ENCODE measurements at places on chromosomes 3 and 15.
A peak's percentile ranks its signal among the peaks of the same experiment; 100 is the strongest.

DNA sequence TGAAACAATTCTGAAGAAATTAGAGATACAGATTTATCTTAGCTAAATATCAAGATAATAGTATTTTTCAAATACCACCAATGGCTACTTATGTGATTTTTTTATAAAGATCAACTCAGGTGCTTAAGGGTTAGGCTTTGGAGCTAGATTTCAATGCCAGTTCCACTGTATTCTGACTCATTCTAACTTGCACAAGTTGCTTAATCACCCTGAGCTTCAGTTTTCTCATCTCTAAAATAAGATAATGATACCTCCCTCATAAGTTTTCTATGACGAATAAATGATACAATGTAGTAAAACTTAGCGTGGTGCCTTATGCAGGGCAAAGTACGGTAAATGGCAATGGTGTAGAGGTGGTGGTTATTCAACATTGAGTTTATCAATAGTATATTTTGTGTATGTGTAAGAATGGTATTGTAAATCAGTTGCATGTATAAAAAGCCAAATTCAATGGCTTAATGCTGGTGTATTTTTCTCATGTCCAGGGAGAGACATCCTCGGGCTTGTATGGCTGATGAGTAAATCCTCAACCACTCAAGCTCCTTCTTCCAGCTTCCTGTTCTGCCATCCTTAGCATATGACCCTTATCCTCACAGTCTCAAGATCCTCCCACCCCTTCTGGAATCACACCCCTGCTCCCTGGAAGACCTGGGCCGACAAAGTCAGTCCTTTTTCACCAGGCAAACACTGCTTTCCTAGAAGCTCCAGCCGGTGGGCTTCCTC, 505.9 kb upstream of the CFAP20DC start:
- no peak for DNase-seq

GRCh38 chr15:74417225-74417624, 16.5 kb downstream of the SEMA7A start:
- no peak for DNase-seq

DNA sequence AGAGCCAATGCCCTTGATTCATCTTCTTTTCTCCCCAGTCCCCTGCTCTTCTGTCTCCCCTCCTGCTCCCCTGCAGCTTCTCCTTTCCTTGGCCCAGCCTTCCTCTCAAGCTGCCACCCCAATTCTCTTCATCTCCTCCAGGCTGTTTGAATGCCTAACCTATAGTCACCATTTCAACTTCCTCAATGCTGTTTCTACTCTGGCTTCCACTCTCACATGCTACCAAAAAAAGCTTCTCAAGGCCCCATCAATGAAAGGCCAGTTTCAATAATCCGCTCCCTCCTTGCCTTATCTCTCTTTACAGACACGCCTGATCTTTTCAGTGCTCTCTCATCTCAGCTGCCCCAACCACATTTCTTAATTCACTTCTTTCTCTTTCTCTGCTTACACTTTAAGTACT, 212.2 kb upstream of the GPR149 start:
- DNase-seq = no peak

DNA sequence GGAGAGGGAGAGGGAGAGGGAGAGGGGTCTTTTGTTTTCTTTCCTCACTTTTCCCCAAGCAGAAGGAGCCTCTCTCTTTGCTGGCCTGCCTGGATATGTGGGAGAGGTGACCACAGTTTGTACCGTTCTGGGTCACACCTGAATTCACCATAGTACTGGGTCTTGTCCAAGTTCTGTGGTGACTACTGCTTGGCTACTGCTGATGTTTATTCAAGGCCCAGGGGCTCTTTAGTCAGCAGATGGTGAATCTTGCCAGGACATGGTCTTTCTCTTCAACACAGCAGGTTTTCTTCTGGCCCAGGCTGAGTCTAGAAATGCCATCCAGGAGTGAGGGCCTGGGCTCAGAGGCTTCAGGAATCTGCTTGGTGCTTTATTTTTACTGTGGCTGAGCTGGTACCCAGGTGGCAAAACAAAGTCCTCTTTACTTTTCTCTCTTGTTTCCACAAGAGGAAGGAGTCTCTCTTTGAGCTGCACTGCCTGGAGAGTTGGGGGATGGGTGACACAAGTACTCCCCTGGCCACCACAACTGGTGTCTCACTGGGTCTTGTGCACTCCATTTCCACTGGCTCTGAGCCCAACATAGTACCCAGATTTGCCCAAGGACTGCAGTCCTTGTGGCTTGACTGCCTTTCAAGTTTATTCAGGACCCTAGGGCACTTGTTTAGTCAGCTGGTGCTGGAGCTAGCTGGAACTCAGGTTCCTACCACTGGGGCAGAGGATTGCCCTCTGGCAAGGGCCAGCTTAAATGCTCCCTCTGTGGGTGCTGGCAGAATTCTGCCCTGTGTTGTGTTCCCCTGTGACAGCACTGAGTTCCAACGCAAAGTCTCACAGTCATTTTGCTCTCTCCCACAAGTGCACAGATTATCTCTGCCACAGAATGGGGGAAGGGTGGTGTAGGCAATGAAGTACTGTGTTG, 16.8 kb upstream of the CCNDBP1 start:
- DNase-seq = no peak

DNA sequence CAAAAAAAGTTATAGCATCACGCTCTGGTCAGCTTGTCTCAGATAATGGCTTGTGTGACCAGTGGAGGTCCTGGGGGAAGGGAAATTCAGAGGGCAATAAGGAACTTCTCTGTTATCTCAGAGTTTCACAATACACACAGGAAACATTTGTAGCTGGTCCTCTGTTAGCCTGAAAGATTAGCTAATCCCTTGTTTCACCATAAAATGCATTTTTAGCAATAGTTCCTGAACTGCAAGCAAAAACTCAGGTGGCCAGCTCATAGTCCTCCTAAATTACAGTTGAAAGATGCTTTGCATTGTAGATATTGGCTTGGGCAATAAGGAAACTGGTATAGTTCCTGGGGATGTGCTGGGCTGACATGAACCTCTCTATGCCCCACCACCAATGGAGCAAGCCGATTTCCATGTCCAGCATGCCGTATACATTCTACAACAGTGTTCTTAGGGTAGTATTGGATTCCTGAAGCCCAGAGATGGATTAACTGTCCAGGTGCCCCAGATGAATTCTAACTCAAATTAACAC, 141.5 kb upstream of the TBL1XR1 start:
- no peak for DNase-seq

GRCh38 chr3:88444251-88444650, 294.5 kb downstream of the C3orf38 start:
- no peak for DNase-seq

DNA sequence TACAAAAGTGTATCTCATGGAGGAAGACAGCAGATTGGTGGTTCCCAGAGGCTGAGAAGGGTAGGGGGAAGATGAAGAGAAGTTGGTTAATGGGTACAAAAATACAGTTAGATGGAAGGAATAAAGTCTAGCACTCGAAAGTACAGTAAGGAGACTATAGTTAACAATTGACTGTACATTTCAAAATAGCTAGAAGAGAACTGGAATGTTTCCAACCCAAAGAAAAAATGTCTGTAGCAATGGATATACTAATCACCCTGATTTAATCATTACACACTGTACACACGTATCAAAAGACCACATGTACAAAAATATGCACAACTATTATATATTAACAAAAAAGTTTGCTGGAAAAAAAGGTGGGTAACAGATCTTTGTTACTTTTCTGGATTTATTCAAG, 57.3 kb downstream of the THRB start:
- DNase-seq = no peak

DNA sequence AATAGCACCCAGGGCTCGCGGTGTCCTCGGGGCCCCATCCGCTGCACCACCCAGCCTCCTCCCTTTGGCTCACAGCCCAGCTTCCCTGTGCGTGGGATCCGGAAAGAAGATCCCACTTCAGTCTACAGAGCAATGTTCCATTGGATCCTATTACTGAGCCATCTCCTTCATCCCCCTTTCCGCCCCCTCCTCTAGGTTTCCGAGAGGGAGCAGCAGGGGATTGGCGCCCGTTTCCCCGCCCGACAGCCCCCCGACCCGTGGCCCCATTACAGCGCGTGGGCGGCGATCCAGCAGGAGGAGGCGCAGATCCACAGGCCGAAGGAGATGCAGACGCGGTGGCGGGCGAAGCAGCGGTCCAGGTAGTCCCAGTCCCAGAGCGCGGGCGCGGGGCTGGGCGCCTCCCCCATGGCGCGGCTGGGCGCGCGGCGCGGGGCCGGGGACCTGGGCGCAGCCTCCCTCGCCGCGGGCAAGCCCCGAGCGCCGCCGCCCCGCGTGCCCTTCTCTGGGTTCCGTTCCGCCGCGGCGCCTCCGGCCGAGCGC, 340 bp downstream of the TMEM44 start:
- peak; percentile 3 for DNase-seq

DNA sequence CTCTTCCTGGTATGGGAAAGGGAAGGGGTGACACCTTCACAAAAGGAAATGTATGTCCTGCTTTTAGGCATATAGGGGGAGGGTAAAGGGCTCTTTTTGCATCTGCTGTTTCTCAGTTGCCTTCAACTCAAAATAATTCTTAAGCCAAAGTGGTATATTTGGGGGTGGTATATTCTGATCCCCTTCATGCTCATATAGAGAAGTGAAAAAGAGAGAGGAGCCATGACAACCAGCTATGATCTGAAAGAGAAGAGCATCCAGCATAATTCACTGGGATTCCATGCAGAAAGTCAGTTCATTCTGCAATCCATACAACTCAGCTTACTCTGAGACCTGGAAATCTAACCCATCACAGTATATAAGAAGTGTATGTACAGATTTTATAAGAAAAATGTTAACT, 22.3 kb downstream of the DENND6A start:
- DNase-seq = no peak

DNA sequence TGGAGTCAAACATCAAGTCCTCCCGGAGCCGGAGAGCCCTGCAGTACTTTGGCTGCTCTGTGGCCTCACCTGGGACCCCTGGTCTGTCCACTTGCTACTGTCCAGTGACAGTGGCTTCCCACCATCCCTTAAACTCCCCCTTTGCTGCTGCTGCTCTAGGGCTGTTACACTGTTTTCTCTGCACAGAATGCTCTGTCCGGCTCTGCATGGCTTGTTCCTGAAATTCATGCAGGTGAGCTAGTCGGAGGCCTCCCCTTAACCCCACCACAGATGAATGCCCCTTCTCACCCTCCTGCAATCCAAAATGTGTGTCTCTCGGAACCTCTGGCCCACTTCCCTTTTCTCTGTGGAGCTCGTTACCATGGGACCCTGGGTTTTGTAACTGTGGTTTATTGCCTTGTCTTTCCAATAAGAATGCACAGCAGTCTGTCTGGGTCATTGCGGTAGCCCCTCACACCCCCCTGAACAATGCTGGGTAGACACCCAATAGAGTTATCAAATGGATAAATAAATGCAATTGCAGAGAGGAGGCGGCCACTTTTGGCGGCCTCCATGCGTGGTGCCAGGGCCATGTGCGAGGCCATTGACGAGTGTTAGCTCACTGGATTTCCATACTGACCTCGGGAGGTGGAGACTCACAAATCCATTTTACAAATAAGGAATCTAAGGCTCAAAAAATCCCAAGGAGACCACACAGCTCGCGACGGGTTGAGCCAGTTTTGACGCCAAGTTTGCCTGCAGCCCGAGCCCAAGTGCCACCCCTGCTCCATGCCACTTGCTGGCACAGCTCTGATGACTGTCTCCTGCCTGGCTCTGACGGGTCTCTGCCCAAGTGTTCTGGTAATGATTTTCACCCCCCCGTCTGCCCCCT, 48.5 kb downstream of the RGMA start:
- no peak for DNase-seq

- DNase-seq = no peak
Observed at GRCh38 chr3:124121379-124122312, 129.7 kb upstream of the ROPN1 start.

DNA sequence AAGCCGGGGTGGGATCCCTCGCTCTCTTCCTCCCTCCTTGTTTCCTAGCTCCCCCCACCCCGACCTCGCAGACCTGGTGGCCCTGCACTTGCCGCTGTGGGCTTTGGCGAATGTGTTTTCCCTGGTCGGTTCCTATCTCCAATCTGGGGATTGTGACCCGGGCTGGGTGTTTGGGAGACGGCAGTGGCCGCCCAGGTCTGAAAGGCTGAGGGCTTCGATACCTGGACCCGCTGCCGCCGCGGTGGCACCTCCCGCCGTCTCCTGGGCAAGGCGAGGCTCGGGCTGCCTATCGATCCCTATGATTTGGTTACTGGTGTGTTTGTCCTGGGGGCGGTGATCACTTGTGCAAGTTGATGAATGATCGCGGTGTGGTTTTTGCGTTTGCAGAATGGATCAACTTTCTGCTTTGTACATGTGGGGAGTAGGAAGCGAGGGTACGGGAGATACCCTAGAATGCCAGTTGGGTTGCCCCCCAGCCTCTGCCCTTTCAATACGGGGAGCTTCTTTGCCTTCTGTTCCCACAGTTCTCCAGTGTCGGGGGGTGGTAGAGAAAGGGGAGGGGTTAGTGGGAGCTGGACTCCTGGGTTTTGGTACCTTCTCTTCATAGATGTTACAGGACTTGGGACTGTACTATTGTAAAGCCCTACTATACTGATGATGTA, 3.0 kb downstream of the BBX start:
- DNase-seq = peak; percentile 3

DNA sequence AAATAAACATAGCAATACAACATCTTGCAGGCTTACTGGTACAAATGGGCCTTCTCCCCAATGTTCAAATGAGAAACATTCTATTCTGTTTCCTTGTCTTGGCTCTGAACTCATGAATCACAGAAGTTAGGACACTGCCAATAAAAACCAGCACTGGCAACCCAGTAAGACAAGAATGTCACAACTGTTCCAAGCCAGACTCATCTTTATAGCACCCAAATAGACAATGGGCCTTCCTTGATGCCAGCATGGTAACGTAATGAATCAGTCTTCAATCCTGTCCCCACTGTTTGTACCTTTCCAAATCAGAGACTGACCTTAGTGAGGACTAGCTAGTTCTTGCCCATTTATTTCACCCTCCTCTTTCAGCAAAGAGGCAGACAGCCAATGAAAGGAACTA, 14.1 kb upstream of the RPS17 start:
- DNase-seq = no peak

DNA sequence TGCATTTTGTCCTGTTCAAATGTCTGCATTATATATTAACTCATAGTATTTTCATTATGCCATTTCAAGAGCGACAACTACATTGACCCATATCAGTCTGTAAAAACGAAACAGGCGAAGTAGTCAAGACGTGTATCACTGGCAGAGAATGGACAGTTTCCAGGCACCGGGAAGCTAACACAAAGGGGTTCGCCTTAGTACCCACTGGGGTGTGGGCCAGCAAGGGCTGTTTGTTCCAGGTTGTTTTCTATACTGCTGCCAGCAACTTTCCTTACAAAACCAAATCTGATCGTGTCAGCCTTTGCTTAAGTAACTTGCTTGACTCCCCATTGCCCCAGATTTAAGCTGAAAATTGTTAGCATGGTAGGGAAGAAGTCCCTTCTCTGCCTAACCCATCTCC, 87.1 kb downstream of the CGNL1 start:
- DNase-seq = no peak

- DNase-seq = peak; percentile 56
Observed at GRCh38 chr3:5426094-5426883, 238.8 kb downstream of the EDEM1 start.

GRCh38 chr3:170865209-170866094, 4.5 kb downstream of the RPL22L1 start:
- DNase-seq = no peak

GRCh38 chr3:13612829-13613228, 63.9 kb downstream of the FBLN2 start:
- no peak for DNase-seq

Data from activated CD4-positive, alpha-beta T cell treated with anti-CD3 and anti-CD28 coated beads for 4 hours (primary cell).